ENCODE measurements at places on chromosomes 1 and 21.
A peak's percentile ranks its signal among the peaks of the same experiment; 100 is the strongest.

DNA sequence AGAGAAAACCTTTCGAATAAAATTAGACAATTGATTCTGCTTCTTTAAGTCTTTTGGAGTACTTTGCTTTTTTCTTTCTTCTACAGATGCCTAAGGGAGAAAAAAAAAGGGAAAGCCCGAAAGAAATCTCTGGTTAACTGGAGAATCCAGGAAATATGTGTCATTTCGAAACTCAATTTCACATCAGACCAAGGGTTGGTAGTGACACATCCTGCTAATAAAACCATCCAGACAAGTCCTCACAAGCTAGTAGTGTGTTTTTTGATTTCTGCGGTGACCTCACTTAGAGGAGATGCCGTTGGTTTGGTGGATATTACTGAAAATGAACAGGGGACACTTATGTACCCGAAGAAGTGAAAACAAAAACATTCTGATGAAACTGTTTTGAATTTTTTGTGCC lies 726.5 kb upstream of the ADAMTS5 start:
- peak; percentile 93 for DNase-seq

- DNase-seq, result no peak
Observed at GRCh38 chr1:39645411-39646043, 6.1 kb upstream of the HEYL start.

- DNase-seq, result no peak
Observed at GRCh38 chr21:31901315-31901714, 28.5 kb downstream of the HUNK start.

DNA sequence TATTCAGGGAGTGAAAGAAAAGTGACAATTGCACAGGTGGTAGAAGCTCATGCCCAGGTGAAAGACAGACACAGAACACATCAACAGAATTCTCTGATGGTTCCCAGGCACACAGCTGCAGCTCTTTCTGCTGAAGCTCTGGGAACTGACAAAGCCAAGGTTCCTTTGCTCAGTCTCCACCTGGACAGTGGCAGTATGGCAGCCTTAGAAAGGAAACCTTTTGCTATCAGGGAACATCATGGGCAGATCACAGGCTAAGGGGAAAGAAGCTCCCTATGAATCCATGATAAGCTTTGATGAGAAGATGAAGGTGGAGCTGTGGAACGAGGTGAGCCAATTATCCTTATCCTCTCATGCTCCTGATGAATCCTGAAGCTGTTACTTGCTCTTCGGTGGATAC lies 1.2 kb downstream of the SPRR2B start:
- no peak for DNase-seq

DNA sequence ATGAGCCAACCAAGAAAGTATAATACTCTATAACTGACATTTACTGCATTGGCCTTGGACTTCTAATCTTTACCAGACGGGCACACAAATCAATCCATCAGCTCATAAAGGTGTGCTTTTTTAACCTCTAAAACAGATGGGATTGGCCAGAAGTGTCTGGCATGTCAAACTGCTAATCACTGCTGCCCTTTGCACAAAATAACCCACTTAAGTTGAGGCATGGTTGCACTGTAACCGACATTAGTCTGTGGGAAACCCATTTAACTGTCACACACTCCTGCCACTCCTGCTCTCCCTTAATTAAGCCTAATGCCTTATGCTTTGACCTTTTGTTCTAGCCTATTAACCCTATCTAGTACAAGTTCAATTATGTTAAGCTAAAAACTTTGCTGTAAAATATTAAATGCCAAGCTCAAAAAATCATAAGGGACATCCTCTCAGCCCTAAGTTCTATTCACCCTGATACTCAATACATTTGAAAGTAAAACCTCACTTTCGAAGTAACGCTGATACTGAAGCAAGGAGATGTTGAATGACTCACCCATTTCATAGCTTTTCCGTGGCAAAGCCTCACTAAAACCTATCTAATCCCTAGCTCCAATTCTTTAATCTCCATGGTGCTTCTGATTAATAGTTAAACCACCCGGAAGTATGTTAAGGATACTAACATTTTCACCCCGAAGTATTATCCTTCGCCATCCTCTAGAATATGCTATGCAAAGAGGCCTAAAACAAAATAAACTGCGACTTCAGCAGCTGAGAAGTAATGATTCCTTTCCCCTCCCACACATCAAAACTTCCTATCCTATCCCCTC lies 12.9 kb downstream of the NRIP1 start:
- DNase-seq, result no peak
